Heart left ventricle (tissue), 16 donors: ENCODE measurements at places on chromosomes 12 and 14.

GRCh38 chr14:90523544-90523943 lies 126.7 kb downstream of the CALM1 start:
- no peak for DNase-seq

GRCh38 chr12:51307655-51308593 lies 16.1 kb downstream of the BIN2 start:
- DNase-seq = no peak

DNA sequence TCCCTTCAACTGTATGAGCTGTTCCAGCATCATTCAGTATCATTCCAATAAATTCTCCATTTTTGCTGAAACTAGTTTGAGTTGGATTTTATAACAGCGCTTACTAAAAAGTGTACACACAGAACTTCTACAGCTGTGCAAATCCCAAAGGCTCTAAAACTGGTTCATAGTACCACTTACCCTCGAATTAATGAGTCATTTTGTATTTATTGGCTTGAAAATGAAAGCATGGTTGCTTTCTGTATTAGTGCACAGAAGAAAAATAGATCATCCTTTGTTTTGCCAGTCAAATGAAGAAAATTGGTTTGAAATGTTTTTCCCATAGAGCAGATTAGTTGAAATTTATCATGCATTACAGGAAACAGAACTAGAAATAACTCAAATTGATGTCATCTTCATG lies 268.3 kb upstream of the CPNE8 start:
- DNase-seq = no peak

- no peak for DNase-seq
Measured at GRCh38 chr12:120737557-120738251, 12.1 kb downstream of the ACADS start.

GRCh38 chr12:124259154-124260066 lies 35.5 kb upstream of the RFLNA start:
- DNase-seq = no peak

DNA sequence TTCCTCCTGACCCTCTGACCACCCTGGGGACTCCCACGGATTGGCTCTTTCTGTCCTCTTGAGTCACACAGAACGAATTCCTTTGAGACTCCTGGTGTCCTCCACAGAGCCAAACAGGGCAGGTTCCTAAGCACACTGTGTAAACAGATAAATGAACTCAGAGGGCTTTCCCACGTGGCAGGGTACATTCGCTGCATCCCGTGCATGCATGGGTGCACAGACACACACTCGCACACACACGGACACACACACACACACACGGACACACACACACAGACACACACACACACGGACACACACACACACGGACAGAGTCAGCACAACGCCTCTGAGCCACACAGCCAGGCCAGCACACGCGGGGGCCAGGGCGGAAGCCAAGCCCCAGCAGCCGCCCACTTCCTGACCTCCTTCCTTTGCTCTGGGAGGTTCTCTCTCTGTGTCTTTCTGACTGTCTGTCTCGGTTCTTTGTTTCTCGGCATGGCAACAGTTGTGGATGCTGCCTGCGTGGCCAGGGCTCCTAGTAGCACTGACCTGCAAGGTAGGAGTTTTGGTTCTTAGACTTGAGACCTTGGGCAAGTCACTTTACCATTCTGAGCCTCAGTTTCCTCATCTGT lies 706 bp downstream of the CRACR2A start:
- peak; percentile 77 for DNase-seq

DNA sequence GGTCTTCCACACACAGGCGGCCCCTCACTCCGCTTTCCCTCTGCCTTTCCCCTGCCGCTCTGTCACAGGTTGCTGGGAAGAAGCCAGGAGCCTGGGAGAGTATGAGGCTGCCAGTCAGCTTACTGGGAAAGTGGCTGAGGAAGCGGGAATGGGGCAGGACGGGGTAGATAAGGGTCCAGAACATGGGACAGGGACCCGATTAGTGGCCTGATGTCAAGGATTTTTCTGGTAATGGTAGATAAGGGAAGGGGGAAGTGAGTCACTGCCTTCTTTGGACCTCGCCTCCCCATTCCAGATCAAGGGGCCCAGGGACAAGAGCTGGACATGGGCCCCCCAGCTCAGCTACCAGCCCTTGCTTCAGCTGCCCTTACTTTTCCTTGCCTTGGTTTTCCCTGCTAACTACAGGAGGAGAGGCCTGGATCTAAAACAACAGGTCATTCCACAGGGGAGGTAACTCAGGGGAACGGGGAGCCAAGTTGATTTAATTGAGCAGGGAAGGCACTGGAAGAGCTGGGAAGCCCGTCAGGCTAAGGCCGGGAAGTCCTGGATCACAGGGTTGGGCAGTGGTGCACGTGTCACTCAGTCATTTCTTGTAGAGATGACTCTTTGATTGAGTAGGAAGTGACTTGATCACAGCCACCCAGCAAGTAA lies 3.5 kb upstream of the LPAR5 start:
- DNase-seq = no peak

DNA sequence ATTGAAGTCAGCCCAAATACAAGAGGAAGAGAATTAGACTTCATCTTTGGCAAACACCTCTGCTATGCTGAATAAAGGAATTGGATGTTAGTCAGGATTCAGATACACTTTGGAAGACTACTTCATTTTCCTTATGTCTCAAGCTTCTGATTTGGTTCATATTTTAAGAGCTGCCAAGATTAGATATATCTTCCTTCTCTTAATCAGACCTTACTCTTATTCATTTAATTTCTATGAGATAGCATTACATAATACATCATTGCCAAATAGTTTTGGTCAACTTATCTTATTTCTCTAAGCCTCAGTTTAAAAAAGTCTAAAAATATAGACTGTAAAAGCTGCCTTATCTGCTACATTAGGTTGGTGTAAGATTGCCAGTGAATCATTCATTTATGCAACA lies 330.6 kb upstream of the NAV3 start:
- no peak for DNase-seq

GRCh38 chr14:39107591-39107996 lies 4.6 kb upstream of the SEC23A start:
- DNase-seq = no peak

DNA sequence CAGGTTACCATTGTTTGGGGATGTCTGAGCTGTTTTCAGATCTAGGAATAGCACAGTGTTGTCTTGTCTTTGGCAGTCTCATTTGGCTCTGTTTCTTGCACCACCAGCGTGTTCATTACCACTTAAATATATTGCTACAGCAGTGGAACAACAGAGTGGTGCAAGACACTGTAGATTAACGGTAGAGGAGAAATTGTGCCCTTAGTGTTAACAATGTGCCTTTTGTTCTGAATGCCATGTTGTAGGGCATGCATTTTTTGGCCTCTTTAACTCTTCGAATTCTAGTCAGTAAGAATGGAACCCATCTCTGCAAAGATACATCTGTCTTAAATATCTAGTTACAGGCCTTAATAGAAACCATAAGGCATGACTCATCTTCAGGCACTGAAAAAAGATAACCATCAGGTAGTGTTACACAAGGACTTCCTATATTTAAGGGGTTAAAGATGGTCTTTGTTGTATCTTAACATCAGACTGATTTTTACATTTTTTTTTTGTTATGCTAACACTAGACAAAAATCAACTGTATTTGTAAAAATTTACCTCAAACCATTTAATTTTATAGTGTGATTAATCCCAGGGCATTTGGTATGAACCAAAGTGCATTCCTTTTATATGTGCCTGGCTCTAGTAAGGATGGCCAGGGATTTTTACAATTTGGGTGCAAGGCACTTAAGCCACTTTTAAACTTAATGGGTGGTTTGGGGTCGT lies 12.9 kb downstream of the DYRK2 start:
- DNase-seq = no peak

DNA sequence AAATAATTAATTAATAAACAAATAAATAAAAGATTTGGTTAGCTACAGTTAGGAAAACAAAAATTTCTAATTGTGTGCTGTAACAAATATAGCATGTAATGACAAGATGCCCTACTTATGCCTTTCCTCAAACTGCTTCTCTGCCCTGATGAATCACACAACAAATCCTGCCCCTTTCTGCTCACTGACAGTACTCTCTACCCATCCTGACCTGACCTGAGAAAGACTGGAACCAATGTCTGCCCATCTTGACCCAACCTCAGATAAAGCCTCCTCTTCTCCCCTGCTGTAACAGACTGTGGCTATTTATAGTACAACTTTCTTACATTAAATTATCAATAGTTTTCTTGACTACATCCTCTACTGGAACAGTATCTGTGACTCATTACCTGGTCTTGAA lies 43.7 kb downstream of the PPP1R13B start:
- no peak for DNase-seq

- DNase-seq = no peak
Measured at GRCh38 chr12:118611295-118611694, 234.9 kb downstream of the SUDS3 start.

GRCh38 chr14:99137001-99137700 lies 134.8 kb downstream of the BCL11B start:
- DNase-seq = no peak

DNA sequence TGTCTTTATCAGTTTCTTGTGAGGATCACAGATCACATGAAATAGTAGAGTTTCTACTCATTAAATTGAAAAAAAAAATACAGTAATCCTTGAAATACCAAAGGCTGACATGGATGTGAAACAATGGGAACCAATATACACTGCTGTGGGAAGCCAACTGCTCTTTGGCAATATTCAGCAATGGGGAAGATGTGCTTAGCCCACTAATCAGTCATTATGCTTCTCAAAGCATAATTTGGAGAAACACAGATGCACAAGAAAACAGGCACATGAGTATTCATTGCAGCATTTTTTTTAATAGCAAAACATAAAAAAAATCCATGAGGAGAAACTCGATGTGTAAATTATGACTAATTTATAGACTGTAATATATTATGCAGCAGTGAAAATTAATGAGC lies 40.6 kb downstream of the A2M start:
- DNase-seq = no peak

- DNase-seq = no peak
Measured at GRCh38 chr14:69226736-69227135, 33.2 kb upstream of the GALNT16 start.
